Foreskin keratinocyte (primary cell): ENCODE measurements at places on chromosomes 1 and 21.

GRCh38 chr1:196538473-196538872 is 69.8 kb downstream of the KCNT2 start:
- no peak for DNase-seq

DNA sequence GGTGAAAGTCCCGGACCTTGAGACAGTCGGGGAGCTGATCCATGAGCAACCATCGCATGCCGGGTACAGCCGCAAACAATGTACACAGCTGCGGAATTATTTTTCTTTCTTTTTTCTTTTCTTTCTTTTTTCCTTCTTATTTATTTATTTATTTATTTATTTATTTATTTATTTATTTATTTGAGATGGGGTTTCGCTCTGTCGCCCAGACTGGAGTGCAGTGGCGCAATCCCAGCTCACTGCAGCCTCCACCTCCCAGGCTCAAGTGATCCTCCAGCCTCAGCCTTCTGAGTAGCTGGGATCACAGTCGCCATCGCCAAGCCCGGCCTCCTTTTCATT is 2.6 kb upstream of the PERM1 start:
- no peak for DNase-seq

- DNase-seq = no peak
These were observed 38.1 kb upstream of the LBR start for GRCh38 chr1:225465793-225466517.

GRCh38 chr1:9643351-9644256 is 7.9 kb upstream of the PIK3CD start:
- no peak for DNase-seq

GRCh38 chr1:233356705-233356987 is 29.1 kb downstream of the MAP3K21 start:
- no peak for DNase-seq

DNA sequence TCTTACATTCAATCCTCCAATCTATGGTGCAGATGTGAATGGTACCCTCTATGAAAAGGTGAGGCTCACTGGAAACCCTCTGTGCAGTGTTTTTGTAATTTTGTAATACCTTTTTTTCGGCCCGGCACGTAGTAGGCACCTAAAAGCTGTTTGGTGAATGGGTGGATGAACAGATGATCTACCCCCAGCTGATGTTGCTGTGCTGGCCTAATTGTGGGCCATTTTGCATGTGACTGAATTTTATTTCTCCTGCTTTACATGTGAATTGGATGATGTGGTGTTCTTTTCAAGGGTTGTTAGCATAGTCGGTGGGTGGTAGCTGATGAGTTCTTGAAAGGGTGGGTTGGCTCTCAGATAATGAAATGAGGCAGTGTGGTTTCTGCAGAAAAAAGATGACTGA is 10.4 kb downstream of the KDM4A start:
- DNase-seq = no peak

- DNase-seq = no peak
These were observed 65.2 kb upstream of the GJA8 start for GRCh38 chr1:147837129-147837963.

DNA sequence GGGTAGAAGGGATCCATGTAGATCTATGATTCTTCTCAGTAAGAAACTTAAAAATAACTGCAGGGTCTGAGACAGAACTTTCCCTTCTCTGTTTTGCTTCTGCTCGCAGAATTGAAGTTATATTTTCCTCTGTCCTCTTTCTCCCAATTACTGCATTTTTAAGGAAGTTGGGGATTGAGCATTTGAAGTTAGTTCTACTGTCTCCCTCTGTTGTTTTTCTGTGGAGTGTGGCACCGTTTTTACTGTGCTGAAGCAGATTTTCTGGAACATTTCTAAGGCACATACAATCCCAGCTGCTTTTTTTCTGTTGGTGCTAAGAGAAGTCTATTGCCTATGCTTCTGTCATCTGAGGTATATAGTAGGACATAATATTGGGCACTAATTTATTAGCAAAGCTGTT is 43.3 kb downstream of the RASAL2 start:
- no peak for DNase-seq

DNA sequence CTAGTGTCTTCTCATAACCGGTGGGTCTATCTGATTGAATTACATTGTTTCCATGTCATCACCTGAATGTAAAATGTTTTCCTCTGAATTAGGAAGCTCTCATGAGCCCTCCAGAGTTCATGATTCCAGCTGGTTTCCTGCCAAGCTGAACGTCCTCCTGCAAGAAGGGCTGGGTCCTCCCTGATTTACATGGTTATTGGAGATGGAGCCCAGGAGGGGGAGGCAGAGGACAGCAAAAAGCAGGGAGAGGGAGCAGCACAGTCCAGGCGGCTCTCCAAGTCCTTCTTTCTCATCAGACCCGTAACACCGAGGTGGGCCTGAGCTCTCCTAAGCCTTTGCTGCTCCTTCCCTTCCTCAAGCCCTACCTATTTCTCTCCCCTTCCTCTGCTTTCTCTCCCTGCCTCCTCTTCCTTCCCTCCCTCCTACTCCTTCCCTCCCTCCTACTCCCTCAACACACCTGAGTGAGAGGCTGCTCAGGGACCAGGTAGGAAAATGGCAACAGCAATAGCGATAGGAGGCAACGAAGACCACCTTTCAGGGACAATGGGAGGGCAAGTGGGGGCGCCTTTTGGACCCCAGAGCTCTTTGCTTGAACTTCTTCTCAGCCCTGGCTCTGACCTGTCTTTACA is 265.9 kb downstream of the PRDM2 start:
- peak; percentile 54 for DNase-seq

- peak; percentile 41 for DNase-seq
These were observed 687 bp downstream of the PRKAB2 start for GRCh38 chr1:147171399-147172167.

GRCh38 chr1:174167265-174167803 is 8.0 kb downstream of the RABGAP1L start:
- DNase-seq = no peak

DNA sequence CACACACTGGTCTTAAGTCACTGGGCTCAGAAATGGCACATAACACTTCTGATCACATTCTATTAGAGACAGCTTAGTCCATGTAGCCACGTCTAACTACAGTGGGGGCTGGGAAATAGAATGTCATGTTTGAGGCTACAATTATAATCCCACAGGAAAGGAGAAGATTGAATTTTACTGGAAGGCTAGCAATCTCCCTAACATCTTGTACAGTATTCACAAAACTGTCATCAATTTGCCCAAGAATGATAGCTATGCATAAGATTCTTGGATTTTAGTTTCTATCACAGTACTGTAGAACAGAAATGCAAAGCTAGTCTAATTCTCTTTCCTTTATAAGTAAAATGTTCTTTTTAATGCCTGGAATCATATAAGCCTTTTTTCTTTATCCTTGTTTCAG is 12.7 kb upstream of the ZMYM6 start:
- no peak for DNase-seq

DNA sequence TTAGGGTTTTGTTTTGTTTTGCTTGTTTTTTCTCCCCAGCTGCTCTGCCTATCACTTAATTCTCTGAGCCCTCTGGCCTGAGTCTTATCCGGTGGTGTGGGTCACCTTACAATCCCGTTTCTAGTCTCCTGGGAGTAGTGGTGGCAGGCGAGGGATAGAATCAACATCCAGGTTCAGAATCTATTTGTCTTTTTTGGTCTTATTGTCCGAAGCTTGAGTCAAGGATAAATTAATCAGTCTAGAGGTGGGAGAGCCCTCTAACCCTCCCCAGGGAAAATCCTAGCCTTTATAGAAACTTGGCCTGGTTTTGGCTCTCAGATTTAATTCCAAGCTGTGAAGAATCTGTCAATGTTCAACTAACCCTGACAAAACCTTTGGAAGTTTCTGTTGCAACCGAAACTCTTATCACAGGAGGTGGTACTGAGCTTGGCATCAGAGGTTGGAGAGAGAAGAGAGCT is 246.3 kb downstream of the FGGY start:
- DNase-seq = no peak

DNA sequence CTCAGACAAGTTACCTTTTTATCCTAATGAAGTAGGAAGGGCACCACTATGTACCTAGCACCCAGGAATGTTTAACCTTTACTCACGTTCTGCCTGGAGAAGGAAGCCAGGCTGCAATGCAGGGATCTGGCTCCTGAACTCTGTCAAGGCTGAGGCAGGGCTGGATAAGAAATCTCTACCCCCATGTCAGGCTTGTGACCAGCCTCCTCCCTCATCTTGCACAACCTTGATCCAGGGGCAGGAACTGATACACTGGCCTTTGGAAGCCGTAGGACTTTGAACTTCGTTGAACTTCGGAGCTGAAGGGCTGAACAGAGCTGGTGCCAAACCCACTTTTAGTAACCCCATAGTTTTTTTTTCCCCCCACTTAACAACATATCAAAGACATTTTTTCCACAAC is 8.0 kb upstream of the AKR1A1 start:
- no peak for DNase-seq

GRCh38 chr1:229001467-229002011 is 266.3 kb downstream of the RHOU start:
- DNase-seq = peak; percentile 82

DNA sequence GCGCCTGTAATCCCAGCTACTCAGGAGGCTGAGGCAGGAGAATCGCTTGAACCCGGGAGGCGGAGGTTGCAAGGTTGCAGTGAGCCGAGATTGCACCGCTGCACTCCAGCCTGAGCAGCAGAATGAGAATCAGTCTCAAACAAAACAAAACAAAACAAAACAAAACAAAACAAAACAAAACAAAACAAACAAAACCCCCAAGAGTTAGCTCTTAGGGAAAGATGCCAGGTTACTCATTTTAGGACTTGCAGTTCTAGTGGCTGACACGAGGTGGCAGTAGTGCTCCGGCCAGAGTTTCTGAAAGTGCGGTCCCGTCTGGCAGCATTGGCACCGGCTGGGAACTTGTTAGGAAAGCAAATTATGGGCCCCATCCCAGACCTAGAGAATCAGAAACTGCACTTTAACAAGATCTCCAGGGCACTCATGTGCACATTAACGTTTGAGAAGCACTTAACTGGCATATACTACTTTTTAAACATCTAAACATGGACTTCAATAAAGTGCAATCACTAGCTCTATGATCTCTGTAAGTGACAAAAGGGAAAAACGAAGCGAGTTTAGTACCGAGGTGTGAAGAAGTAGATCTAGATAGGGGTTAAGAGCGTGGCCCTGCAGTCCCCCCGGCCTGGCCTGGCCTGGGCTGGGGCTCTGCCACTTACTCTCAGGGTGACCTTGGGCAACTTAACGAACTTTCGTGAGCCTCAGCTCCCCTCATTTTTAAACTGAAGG is 41.9 kb upstream of the TNFRSF1B start:
- DNase-seq = peak; percentile 7

DNA sequence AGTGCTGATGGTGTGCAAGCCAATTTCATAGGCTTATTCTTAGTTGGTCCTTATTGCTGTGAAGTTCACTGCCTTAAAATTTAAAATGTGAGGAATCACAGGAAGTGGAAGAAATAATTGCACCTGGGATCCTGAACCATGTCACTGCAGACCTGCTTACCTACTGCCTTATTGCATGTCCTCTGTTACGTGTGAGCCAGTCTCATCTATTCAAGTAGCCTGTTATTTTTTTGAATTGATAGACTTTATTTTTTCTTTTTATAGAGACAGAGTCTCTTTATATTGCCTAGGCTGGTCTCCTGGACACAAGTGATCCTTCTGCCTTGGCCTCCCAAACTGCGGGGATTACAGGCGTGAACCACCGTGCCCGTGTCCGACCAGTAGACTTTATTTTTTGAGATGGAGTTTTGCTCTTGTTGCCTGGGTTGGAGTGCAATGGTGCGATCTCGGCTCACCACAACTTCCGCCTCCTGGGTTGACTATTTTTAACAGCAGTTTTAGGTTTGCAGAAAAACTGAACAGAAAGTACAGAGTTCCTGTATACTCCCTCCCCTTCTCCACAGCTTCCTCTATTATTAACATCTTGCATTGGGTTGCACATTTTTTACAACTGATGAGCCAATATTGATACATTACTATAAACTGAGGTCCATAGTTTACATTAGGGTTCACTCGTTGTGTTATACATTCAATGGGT is 14.0 kb upstream of the DISC1 start:
- no peak for DNase-seq

DNA sequence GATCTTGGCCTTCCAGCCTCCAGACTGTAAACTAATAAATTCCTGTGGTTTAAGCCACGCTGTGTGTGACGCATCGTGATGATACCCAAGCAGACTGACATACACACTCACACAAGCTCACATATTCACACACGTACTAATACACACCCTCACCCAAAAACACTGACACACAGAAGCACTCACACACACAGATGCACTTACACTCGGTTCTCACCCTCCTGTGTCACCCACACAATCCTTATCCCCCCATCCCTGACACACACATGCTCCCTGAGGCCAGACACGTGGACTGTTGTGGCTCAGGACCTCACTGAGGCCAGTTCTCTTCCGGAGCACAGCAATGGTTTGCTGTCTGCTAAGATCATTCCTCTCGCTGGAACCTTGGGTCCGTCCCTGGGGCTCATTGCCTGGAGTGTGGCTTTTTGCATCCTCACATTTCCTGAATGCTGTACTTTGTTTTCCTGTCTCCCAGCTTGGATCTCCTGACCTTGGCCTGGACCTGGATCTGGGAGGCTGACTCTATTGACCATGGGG is 76.9 kb upstream of the LYST start:
- peak; percentile 96 for DNase-seq

- no peak for DNase-seq
These were observed 155.4 kb upstream of the DUSP10 start for GRCh38 chr1:221897321-221897721.

DNA sequence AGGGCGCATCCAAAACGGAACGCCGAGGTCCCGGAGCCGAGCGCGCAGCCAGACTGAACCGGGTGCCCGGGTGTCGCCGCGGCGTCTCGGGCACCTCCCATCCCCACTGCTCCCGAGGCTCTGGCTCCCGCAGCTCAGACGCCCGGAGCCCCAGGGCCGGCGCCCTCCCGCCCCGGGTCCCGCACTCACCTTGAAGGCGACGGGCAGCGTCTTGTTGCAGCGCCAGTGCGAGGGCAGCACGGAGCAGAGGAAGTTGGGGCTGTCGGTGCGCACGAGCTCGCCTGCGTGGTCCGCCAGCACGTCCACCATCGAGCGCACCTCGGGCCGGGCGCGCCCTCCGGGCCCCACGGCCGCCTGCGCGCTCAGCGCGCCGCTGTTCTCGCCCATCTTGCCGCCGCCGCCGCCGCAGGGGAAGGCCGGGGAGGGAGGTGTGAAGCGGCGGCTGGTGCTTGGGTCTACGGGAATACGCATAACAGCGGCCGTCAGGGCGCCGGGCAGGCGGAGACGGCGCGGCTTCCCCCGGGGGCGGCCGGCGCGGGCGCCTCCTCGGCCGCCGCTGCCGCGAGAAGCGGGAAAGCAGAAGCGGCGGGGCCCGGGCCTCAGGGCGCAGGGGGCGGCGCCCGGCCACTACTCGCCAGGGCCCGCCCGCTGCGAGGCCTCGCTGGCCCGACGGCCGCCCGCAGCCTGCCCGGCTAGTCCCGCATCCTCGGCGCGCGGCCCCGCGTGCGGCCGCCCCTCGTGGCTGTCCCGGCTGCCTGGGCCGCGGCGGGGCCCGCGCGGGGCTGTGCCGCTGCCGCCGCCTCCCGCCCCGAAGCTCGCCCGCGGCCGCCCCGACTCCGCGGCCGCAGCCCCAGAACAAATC is 447 bp downstream of the RUNX3 start:
- no peak for DNase-seq

GRCh38 chr1:153292740-153293479 is 19.8 kb downstream of the PGLYRP3 start:
- no peak for DNase-seq
